ENCODE measurements at places on chromosomes 13 and 19.

- no peak for DNase-seq
Measured at GRCh38 chr19:12272980-12273901, 21.4 kb downstream of the ZNF44 start.

- no peak for DNase-seq
Measured at GRCh38 chr19:31559494-31559893, 210.3 kb upstream of the TSHZ3 start.

- DNase-seq = no peak
Measured at GRCh38 chr13:109425821-109426689, 360.3 kb downstream of the IRS2 start.

- DNase-seq = no peak
Measured at GRCh38 chr13:27783111-27783510, 9.2 kb upstream of the GSX1 start.

DNA sequence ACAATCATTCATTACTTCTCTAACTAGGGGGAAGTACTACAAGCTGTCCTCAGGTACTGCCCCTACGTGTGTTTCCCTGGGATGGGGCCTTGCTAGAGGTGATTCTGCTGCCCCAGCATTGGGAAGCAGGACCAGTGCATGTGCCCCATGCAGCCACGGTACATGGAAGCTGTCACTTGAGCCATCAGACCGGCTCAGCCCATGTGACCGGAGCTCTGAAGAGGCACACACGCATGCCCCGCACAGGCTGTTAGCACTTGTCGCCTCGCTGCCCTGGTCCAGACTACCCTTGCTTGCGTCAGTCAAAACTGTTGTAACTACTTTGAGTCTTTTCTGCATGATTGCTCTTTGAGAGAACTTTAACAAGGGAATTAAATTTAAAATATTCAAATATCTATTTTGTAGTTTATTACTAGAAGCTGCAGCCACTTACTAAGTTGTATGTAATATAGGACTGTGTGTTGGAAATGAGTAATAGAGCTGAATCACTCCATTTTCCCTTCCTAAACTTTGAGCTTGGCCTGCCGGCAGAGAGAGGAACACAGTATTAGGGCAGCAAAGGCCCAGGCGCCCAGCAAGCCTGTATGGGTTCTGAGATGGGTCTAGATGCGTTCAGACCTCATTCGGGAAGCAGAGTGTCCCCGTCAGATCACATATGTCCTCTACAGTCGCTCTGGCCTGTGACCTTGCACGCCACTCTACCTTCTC, 42.2 kb downstream of the DHRS12 start:
- no peak for DNase-seq

DNA sequence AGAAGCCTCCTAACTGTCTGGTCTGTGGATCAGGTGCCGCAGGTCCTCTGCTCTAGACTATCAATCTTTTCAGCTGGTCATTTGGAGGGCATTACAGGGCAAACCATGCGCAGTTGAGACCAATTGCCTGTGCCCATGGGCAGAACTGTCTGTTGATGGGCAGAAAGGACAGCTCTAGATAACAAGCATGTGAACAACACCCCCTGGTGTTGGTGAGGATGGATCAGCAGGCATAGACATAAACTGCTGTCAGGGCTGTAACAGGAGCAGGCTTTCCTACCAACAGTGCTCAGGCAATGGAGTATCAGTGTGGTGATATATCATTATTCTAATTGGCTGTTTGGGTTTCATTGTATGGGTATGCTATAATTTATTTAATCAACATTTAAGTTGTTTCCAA, 104.7 kb upstream of the KL start:
- DNase-seq = no peak

DNA sequence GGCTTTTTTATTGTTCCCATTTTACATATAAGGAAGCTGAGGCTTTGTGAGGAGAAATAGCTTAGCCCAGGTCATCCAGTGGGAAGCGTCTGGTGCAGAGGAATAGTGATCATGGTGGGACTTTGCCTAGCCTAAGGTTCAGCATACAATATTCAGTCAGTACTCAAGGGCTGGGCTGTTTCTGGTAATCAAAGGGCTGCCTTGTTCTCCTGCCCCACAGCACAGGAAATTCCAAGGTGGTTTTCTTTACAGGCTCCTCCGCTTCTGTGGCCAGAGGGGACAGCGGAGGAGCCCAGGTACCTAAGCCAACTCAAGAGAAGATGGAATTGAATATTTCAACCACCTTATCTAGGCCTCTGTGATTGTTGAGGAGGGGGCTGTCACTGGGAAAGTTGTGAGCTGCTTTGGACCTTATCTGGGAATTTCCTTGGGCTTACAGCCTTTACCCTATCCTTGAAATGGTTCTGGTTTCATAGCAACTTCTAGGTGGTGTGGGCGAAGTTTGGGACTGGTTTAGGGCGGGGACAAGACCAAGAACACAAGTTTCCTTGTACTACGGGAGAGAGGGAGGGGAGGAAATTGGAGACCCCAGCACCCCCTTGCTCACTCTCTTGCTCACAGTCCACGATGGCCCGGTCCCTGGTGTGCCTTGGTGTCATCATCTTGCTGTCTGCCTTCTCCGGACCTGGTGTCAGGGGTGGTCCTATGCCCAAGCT, at the start of gene MIA:
TSS of gene MIA (plus strand) at position 606 of the 716 bp plus-strand sequence. CDS start at position 628, 22 bp downstream.
- no peak for DNase-seq

DNA sequence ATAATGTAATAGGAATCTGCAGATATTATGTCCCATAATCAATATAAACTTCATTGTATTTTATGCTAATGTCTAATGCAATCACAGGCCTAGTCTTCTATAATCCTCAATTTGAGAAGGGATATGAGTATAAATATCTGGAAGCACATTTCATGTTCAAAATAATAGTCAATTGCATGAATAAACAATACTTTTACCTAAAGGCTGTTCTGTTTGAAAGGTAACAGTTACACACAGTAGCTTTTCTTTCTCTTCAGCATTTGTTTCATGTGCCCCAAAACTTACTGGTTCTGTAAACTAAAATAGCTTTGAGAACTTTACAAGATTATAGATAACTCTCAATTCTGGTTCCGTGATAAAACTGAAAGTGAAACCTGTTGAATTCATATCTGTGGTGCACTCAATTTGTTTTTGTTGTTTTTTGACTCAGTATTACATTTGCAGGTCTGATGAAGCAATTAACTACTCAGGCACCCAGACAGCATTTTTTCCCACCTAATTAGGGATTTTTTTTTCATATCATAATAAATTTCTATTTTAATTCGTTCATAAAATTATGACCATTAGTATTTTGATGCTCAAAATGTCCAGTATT, 1193.8 kb downstream of the SLITRK1 start:
- no peak for DNase-seq

DNA sequence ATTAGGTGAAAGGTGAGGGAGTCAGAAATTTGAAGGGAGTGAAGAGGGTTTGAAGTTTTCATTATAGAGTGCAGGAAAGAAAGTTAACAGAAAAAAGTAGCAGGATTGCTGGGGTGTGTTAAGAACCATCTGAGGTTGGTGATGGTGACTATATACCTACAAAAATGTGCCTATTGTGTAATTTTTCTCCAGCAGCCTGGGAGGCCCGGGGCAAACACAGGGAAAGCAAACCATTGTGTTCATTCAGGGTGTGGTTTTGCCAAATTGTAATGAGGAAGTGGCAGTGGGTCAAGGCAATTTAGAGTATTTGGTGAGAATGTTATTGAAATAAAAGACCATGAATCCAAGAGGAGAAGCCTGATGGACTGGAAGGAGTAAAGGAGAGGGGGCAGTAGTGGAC, 8.2 kb upstream of the SUCLA2 start:
- DNase-seq = no peak

- DNase-seq = no peak
Measured at GRCh38 chr19:11598103-11598483, 810 bp downstream of the ZNF627 start.

- peak; percentile 10 for DNase-seq
Measured at GRCh38 chr19:30719189-30719998, 347.2 kb downstream of the ZNF536 start.

- no peak for DNase-seq
Measured at GRCh38 chr19:38975861-38976271, 324 bp upstream of the FBXO17 start.

DNA sequence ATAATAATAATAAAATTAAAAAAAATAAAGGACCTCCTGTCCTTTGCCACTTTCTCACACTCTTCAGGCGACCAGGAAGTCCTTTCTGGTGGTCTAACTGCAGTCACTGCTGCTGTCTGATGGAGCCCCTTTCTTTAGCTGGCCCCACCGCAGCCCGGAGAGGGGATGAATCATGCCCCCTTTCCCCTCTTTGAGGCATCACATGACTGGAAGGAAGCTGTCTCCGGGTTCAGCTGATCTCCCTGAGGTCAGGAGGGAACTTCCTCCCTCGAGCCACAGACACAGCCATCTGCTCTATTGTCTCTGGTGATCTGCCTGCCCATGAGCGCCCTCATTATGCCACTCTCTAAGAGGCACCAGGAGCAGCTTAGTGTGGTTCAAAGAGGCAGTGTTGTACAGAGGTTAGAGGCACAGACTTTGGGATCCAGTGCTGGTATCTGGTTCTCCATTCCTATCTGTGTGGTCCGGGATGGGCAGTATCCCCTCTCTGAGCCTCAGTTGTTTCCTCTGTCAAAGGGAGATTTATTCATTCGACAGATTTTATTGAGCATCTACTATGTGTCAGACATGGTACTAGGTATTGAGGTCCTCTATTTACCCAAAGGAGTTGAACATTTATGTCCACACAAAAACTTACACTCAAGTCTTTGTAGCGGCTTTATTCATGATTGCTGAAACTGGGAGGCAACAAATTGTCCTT, 30.0 kb downstream of the VAV1 start:
- no peak for DNase-seq

- no peak for DNase-seq
Measured at GRCh38 chr13:62525652-62526051, 1110.0 kb upstream of the PCDH20 start.

GRCh38 chr13:50449465-50449864, 394.0 kb downstream of the DLEU7 start:
- DNase-seq = no peak

GRCh38 chr19:30082611-30083010, 140.6 kb downstream of the URI1 start:
- no peak for DNase-seq

DNA sequence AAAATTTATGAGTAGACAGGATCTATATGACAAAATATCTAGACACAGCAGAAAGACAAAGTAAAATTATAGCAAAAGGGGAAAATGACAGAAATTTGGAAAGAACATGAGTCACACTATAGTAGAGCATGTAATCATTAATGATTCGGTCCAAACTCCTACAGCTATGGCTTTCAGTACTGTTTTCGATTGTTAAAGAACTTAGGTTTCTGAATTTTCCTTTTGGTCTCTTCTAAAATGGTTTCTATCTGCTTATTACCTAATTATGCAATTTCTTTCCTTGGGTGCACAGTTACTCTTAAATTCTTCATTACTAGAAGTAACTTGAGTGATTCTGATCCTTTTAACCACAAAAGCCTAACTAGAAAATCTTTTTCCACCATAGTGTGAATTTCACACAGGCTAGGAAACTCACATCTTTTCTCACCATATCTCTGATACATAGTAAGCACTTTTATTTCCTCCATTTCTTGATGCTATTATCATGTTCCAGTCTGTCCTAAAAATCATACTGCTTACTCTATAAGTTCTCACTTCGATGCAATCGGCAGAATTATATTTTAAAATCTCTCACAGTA, 1101.4 kb downstream of the PCDH9 start:
- DNase-seq = no peak

GRCh38 chr13:75800545-75800944, 164.4 kb downstream of the LMO7 start:
- DNase-seq = no peak

- no peak for DNase-seq
Measured at GRCh38 chr13:66546534-66547379, 683.4 kb downstream of the PCDH9 start.

DNA sequence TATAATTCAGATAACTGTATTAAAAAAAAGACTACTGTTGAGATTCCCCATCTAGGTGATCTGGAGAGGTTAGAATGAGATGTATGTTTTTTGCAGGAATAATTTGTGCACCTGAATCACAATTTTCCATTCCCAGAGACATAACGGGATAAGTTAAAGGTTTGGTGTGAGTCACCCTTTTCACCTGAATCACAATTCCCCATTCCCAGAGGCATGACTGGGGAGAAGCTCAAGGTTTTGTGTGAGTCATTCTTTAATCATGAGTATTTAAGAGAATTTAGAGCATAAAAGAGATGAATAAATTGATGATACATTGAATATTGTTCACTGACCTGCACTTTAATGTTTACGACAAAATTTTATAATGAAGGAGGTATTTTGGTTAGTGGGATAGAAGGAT, 9.0 kb downstream of the OR7A5 start:
- DNase-seq = no peak

GRCh38 chr13:85666356-85666755, 132.9 kb downstream of the SLITRK6 start:
- DNase-seq = no peak

GRCh38 chr19:54373781-54374631, 9.3 kb upstream of the LAIR1 start:
- DNase-seq = no peak

DNA sequence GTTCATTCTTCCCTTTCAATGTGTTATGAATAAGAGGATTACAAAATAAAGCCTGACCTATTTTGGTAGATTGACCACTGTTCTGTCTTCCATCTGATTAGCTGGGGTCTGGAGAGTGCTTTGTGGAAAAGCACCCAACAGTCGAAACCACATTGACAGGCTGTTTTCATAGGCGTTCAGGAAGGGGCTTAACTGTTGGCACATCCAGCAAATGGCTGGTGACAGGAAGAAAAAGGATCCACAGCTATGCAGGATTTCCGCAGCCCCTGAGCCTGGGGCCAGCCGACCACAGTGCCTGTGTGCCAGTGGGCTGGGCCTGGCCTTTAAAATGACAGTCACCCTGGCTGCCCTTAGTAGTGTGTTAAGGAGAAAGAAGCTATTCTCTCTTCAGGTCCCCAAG, 113.3 kb downstream of the SIPA1L3 start:
- no peak for DNase-seq

GRCh38 chr19:51026554-51026831, at the start of gene KLK11:
Gene KLK11 (minus strand): TSS chr19:51026616. CDS start chr19:51025631, 985 bp downstream.
- DNase-seq = peak; percentile 63

GRCh38 chr13:85255978-85256377, 543.2 kb downstream of the SLITRK6 start:
- DNase-seq = no peak

DNA sequence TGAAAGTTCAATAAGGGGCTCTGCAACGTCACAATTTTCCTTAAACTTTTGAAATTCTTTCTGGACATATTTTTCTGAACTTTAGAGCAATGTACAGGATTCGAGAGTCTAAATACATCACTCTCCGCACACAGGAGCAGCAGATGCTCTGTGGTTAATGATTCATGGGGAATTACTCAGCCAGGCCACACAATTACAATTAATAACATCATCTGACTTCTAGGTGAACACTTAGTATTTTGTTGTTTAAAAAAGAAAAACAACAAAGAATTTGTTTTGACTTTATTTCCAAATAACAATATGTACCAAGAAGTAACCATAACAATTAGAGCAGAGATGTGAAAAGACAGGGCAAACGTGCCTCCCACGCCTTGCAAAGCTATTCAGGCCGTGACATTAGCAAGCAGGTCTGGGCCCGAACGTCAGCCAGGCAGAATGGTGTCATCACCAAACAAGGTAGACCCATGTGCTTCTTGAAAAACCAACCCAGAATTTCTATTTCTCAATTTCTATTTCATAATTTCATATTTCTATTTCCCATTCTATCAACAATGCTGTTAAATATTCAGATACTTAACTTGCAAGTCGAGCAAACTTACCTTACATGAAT, 236.3 kb downstream of the COL4A1 start:
- no peak for DNase-seq

- DNase-seq = no peak
Measured at GRCh38 chr13:27628081-27628480, 6.4 kb downstream of the POLR1D start.

All from NCI-H2107 (cell line).